ENCODE measurements at places on chromosomes 5 and 9.

DNA sequence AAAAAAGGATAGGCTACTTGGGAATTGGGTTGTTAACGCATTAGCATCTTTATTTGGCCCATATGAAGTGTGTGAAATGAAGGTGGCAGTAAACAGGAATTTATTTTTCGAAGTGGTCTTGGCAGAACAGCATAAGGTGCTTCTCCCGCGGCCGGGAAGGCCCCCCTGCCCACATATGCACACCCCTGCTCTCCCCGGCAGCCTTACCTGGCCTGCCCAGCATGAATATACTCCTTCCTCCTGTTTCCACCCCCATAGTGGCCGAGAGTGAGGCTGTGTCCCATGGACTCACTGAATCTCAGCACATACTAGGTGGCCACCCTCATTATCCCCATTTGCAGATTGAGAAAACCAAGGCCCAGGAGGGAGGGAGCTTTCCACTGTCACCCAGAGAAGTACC, 54.0 kb upstream of the OLFM1 start:
- no peak for DNase-seq

GRCh38 chr5:176485176-176485575, 37.0 kb downstream of the FAF2 start:
- DNase-seq, result no peak

DNA sequence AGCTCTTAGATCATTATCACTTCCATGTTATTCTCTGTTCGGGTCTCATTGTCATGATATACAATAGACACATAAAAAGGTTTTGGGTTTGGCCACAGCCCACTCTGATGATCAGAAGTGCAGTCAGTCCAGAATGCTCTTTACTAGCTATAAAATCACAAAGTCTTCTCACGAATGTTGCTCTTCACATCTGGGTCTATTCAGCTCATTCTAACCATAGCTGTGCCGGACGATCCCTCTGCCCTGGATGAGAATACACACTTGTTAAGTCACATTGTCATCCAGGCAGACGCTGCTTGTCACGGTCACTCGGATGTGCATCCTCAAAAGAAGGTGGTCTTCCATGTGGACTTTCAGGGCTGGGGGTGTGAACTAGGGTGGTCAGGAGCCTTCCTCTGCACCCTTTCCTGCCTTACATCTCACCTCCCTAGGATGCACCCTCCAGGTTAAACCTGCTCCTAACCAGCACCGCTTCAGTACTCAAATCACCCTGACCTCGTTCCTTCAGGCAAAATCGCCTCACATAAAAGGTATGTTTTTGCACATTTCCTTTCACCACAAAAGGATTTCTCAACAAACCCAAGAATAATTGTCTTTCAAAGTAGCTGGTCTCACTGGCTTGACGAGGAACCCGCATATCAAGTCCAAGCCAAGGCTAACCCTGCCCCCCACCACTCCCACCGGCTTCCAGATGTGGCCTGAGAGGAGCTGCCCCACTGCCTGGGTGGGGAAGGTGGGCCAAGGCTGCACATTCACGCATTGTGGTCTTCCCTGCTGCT, 21.9 kb downstream of the ANKH start:
- DNase-seq, result no peak

DNA sequence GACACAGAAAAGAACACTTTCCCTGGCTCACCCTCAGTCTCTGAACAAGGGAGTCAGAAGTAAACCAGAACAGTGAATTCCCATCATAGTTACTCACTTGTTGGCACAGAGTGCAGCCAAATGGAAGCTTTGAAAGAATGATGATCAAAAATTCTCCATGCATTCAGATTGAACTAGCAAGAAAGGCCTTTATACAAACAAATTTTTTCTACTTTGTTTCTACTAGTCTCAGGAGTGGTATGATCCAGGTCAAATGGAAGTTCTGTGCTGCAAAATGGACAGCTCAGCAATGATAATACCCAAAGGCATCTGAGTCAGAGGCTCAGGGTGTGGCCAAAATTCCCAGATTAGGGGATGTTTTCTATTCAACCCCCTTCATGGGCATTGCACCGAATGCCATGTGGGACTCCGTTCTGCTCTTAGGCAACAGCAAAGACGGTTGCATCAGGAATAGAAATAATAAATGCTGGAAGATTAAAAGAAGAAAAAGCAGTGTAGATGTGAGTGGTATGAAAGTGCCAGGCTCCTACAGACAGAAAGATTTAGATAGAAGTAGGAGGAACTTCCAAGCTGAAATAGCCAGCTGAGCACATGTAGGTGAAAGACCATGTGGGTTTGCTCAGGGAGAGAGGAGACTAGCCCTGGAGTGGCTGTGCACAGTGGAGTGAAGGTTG, 24.0 kb upstream of the ASPN start:
- DNase-seq, result no peak

GRCh38 chr5:142568283-142568995, 117.5 kb downstream of the FGF1 start:
- no peak for DNase-seq

DNA sequence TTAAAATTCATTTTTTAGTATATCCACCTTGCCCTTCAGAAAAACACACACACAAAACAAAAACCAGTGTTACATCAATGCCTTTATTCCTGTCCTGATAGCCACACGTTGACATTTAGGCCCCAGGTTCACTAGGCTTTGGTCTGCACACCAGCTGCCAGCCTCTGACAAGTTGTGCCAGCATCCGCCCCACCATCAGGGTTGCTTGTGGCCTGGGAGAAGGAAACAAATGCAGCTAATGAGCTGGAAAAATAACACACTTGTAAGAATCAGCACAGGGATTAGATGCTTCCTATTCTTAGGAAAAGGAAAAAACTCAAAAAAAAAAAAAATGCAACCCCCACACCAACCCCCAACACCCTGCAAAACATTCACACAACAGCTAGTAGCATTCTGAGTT, 404.0 kb upstream of the GRIA1 start:
- DNase-seq, result no peak

DNA sequence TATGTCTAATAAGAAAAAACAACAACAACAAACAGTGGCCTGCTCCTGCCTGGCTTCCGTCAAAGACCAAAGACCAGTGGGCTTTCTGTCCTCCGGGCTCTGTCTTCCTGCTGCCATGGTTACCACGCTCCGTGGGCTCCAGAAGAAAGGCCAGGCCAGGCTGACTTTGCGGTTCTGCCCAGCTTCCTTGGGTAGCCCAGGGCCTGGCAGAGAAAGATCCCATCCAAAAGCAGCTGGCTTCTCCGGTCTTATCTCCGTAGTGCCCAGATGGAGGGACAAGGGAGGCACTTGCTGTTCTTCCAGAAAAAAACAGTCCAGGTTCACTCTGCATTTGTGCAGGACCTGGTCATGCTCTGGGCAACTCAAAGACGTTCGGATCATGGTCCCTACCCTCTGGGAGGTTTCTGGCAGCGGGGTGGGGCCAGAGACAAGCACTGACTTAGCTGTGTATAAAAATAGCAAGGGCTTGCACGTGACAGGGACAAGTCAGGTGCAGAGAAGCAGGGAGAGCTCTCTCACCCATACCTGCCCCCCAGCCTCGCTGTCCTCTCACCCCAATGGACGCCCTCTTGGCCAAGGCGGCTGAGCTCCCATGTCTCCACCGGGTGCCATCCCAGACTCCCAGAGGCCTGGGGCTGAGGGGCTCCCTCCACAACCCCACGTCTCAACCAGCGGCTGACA, 212.2 kb downstream of the C9orf50 start:
- DNase-seq, result no peak

GRCh38 chr9:8863886-8864544, 1064.4 kb upstream of the DMAC1 start:
- no peak for DNase-seq

DNA sequence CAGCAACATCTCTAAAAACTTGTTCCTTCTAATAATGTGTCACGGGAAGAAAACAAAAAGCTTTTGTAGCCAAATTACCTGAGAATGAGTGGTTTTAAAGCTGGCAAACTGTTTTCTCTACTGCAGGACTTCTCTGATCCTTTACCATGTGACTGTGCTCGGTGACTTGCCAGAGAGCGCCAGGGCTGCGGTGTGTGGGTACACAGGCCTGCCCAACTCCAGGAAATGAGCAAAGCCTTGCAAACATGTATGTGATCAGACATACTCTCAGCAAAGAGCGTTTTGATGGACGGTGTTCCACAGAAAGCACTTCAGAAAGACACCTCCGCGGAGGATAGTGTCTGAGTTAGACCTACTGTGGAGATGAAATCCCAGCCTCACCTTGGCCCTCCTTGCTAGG, 157.3 kb downstream of the SPOCK1 start:
- DNase-seq, result no peak

DNA sequence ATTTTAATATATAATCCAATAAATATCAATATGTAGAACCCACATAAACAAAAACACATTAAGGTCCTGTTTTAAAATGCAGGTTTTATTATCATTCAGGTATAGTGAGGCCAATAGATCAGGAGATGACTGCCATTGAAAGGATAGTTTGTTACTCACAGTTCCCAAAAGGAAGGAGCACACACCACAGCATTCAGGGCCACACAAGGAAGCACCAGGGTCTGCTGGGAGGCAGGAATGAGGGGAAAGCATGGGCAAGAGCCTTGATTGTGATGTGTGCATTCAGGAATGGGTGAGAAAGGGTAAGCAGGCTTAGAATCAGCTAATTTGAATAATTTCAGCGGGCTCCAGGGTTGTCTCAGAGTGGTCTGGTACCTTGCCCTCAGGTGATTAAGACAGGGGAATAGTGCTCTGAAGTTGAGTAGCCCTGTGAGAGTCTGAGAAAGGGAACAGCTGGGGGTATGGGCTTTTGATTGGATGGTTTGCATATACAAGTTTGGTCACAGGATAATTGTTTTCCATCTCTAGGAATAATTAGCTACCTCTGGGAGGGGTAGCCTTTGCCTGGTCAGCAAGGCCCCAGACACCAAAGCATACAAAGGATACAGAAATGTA, 19.8 kb upstream of the OTULIN start:
- no peak for DNase-seq

GRCh38 chr5:132434416-132435286, 55.9 kb downstream of the IRF1 start:
- no peak for DNase-seq

DNA sequence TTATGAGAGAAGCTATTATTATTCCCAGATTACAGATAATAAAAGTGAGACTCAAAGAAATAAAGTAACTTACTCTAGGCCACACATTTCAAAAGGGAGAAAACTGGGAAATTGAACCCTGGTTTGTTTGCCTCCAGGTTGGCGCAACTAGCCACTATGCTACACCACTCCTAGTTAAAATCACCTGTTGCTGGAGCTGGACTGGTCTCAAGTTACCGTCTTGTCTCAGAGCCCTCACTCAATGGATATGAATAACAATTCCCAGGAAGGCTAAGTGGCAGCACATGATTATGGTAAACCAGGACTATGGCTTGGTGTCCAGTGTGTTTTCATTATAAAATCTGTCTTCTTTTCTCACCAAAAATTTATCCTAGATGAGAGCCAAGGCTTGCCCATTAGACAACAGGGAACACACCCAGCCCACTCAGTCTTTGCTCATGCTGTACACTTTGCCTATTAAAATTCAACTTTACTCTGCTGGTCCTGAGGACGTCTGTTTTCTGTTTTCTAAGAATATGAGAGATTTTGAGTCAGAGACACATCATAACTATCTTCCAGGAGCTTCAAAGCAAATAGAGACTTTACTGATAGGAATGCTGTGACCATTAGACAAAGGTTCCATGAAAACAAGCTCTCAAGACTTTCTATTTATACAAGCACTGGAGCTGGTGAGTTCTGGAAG, 58.1 kb downstream of the ADRB2 start:
- DNase-seq, result no peak

- DNase-seq, result no peak
These were observed 35.4 kb upstream of the C5orf47 start for GRCh38 chr5:173953528-173954090.

DNA sequence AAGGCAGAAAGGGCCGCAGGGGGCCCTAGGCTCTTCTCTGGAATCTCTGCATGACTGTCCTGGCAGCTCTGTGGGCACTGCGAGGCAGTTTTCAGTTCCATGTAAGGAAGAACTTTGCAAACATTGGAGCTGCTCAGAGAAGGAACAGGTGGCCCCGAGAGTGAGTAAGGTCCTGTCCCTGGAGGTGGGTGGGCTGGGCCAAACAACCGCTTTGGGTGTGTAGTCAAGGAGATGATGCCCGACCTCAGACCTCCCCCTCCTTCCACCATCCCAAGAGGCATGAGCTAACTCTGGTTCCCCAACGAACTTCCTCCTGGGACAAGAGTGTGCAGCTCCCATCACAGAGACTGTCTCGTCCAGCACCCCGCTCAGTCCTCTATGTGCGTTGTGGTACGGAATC, 20.5 kb downstream of the CSF1R start:
- DNase-seq, result no peak

DNA sequence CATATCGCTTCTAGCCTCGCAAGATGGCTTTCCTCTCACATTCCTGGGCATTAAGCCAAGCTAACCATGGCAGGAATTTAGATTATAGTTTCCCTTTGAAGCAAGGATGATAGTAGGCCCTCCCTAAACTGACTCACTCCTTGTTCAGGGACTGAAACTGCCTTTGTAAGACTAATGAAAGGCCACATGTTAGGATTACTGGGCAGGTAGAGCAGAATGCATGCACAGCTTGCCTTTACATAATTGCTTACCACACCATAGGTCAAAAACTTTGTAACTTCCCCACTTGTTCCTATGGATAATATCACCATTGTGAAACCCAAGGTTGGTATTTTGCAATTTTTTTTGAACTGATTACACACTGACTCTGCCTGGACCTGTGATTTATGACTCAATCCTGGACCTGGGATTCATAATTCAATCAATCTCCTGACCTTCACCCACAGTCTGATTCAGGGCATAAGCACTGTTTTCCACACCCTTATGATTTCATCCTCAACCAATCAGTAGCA, 41.0 kb upstream of the PRDM9 start:
- peak; percentile 72 for DNase-seq

DNA sequence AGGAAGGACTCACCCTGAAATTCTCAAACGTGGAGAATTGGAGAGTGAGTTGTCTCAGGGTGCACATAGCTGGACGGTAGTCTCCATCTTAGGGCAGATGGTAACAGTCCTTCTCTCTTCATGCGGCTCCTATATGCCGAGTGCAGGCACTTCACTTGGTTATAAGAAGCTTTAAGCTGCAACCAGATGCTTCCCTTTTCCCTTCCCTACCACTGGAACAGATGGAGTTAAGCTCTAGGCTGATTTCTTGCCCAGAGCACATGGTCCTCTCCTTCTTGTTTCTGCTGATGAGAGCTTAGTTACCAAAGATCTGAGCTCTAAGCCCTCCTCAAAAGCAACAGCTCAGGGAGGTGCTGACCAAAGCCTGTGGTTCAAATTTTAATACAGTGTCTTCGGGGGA, 355.7 kb downstream of the ARHGEF28 start:
- no peak for DNase-seq

DNA sequence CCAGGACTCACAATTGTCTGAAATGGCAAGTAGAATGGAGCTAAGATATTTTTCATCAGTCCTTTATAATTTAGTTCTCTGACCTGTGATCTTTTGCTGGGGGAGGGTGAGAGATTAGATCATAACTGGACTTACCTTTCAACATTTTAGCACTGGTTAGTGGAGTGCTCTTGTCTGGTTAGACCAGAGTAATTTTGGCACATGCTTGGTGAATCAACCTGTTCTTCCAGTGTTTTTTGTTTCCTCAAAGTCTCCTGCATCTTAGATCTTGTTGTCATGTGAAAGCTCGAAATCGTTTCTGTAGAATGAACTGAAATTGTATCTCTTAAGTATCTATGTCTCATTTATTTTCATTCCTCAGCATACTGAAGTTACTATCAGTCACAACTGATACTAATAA, 122.4 kb downstream of the TLE4 start:
- no peak for DNase-seq

- no peak for DNase-seq
These were observed 2.5 kb downstream of the C1QTNF2 start for GRCh38 chr5:160367885-160368284.
